CD4-positive, alpha-beta T cell treated with Interleukin-15 for 4 hours (primary cell): ENCODE measurements at places on chromosomes 6 and 20.

- DNase-seq = peak; percentile 54
These were observed 16.6 kb upstream of the FBXO9 start for GRCh38 chr6:53048431-53049195.

GRCh38 chr20:20375862-20376261 is 8.0 kb downstream of the INSM1 start:
- DNase-seq = no peak

GRCh38 chr6:81515562-81516453 is 236.7 kb downstream of the TENT5A start:
- DNase-seq = no peak

- DNase-seq = no peak
These were observed 41.0 kb upstream of the RPS6KA2 start for GRCh38 chr6:166667796-166668610.

DNA sequence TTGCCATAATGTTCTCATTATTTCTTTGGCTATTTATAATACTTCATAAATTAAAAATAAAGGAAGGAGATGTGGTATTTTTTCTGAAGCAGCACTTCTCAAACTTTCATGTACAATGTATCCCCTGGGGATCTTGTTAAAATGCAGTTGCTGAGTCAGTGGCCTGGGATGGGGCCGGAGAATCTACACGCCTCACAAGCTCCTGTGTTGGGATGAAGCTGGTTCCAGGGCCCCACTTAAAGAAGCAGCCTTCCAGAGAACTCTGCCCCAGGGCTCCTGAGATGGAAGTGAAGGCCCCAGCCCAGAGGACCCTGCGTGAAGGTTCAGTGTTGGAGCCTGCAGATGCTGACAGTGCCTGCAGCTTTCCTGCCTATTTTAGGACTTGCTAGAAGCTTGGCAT is 40.1 kb upstream of the SLC23A2 start:
- DNase-seq = no peak

GRCh38 chr6:141464490-141464889 is 668.2 kb upstream of the GJE1 start:
- DNase-seq = peak; percentile 32

GRCh38 chr6:113464960-113465359 is 392.2 kb upstream of the MARCKS start:
- no peak for DNase-seq

GRCh38 chr6:157013649-157014304 is 236.6 kb downstream of the ARID1B start:
- DNase-seq = no peak

- no peak for DNase-seq
These were observed 7.3 kb upstream of the FAM209A start for GRCh38 chr20:56517211-56517610.

- DNase-seq = no peak
These were observed 6.7 kb downstream of the PKIB start for GRCh38 chr6:122616877-122617276.

DNA sequence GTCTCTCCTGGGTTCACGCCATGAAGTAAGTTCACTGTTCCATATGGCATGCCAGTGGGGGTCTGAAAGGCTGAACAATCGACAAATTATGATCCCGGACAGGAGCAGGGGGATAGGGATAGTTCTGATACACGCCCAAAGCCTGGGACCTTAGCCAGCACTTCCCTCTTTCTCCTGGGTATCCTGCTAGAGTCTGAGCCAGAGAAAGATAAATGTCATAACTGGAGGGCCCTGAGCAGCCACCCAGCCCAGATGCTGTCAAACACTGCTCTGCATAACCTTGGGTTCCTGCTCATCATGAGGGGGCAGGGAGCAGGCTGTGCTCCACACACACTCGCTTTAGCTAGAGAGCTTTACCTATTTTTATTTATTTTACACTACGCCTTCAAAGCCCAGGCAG is 12.3 kb downstream of the EDEM2 start:
- no peak for DNase-seq

GRCh38 chr20:43894491-43894890 is 20.2 kb upstream of the TOX2 start:
- no peak for DNase-seq

- DNase-seq = no peak
These were observed 10.5 kb upstream of the FAM83C start for GRCh38 chr20:35302421-35303335.

- DNase-seq = no peak
These were observed 52.2 kb upstream of the UNC93A start for GRCh38 chr6:167238694-167239467.

DNA sequence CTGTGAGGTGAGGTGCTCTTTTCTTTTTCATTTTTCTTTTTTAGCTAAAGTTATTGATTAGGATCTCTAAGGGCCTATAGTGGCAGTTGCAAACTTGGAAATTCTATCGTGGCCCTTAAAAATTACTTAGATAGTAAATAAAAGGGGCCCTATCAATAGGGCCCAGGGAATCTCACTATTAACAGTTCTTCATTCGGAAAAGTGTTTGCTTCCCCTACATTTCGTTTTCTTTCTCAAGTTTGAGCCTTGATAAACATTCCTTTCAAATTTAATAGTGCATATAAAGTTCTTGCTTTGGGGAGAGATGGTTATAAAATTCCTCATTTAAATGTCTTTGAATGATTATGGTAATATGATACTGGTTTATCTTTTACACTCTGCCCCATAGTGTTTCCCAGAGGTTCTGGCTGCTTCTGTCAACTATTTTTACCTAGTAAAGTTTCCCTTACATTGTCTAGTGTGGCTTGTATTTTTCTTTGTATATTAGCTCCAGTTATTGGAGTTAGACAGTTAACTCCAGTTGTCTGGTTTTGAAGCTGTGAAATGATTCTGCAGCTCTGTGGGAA is 70.4 kb upstream of the GLP1R start:
- DNase-seq = no peak

GRCh38 chr20:34377072-34377847 is 14.2 kb downstream of the ITCH start:
- no peak for DNase-seq

DNA sequence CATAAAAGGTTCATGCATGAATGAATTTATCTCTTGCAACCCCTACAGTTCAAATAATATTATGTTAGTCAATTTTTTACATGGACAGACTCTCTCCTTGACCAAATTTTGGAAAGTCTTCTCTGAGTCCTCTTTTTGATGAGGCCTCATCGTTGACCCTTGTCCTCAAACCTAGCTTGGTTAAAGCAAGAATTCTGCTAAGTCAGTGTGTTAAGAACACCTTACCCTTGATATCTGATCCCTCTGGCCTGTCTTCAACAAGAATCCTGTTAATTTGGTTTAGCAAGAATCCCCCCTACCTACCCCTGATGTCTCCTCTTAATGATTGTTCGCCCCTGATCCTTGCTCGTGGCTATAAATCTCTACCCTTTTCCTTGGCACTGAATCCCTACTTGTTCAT is 301.4 kb downstream of the LAMA2 start:
- DNase-seq = no peak

DNA sequence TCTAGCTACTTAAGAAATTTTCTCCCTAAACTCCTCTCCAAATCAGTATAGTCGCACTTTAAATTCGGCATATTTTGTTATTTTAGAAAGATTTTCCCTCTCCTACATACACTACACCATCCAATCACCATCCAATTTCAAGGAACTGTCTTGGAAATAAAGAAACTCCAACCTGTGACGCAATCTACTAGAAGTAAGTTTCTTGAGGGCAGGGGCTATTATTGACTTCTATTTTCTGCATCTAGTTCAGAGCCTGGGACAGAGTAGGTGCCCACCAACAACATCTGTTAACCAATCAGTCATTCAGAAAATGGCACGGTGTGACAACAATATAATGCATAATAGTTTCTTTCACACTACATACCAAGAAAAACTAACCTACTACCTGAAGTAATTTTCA is 3.6 kb downstream of the ATG5 start:
- DNase-seq = no peak

GRCh38 chr20:18688676-18689075 is 100.8 kb downstream of the DTD1 start:
- DNase-seq = no peak

- DNase-seq = no peak
These were observed 23.6 kb upstream of the FABP7 start for GRCh38 chr6:122755901-122756300.

DNA sequence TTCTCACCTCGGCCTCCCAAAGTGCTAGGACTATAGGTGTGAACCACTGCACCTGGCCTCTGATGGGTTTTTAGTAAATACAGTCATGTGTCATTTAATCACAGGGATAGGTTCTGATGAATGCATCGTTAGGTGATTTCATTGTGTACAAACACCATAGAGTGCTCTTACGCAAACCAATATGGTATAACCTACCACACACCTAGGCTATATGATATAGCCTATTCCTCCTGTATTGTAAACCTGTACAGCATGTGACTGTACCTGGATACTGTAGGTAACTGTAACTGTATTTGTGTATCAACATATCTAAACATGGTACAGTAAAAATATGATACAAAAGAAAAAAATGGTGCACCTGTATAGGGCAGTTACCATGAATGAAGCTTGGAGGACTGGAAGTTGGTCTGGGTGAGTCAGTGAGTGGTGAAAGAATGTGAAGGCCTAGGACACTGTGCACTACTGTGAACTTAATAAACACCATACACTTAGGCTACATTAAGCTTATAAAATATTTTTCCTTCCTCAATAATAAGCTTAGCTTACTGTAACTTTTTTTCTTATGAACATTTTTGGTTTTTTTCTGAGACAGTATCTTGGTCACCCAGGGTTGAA is 10.0 kb downstream of the BICRAL start:
- DNase-seq = no peak

DNA sequence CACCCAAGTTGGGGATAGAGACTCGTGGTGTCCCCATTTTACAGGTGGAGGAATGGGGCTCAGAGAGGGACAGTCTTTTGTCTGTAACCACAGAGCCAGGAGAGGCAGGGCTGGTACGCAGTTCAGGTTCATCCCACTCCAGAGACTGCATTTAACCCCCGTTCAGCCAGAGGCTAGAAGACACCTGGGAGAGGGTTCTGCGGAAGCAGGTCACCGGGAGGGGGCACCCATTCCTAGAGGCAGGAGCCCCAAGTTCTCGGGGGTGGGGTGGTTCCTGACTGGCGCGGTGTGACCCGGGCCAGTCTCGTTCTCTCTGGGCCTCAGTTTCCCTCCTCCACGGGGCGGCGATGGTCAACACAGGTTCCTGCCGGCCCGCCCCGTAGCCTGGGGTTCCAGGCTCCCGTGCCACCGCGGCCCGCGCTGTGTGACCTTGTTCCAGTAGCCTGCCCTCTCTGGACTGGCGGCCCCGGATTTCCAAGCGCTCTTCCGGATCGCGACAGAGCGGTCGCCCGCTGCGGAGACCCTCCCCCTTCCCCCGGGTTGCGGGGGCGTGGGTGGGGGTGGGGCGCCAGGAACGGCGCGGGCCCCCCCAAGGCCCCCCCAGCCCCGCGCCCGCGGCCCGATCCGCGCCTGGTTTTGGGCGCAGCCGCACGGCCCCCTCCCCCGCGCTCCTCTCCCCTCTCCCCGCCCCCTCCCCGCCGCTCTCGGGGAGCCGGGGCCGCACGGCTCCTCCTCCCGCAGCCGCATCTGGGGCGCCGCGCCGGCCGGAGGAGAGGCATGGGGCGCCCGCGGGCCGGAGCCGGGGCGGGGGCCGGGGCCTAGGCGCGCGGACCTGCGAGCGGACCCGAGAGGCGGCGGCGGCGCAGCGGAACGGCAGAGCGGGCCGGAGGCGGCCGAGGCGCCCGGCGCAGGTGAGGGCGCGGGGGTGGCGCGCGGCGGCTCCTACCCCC is at the start of gene DLGAP4:
Gene DLGAP4, plus strand, starts transcription at position 738 of the 950 bp plus-strand sequence. CDS start 125,379 bp downstream, outside the sequence.
- DNase-seq = no peak

- DNase-seq = no peak
These were observed 62.1 kb downstream of the SLC24A3 start for GRCh38 chr20:19274412-19275015.

DNA sequence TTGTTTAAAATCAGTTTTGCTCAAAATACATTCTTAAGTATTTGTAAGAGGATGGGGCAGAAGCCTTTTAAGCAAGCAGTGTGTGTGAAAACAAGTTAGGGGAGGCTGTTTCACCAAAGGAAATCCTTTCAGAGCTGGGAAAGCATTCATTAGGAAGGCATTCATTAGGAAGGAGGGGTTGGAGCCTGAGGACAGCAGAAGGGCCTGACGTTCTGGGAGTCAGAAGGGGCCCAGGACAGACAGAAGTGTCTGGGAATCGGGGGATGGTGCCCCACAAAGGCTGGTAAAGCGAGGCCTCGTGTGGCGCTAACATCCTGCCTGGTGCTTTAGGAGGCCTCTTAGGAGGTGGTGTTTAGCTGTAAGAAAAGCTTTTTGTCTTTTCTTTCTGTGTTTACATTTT is 80.6 kb upstream of the NXT1 start:
- no peak for DNase-seq

DNA sequence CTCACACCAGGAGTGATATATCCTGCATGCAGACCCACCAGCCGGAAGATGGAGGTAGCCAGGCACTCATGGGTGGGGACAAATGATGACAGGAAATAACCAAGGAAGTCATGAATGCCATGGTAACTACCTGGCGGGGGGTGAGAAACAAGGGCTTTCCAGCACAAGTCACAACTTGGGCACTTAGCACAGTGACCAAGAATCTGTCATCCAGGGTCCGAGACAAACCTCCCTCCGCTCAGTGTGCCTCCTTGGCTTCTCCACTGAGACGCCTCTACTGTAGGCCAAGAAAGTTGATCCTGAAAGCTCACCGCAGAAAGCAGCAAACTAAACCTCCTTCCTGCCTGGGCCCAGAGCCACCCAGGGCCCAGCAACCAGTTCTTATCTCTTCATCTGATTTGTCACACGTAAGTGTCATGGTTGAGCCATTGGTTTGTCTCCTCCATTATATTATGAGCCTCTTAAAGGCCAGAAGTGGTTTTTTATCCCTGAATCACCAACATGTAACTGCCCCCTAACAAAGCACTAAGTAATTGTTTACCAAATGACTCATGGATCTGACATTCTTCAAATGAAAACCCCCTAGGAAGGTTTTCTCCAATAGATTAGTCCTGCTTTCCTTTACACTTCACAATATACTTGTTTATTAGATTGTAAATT is 84.3 kb upstream of the TAB2 start:
- DNase-seq = peak; percentile 78

DNA sequence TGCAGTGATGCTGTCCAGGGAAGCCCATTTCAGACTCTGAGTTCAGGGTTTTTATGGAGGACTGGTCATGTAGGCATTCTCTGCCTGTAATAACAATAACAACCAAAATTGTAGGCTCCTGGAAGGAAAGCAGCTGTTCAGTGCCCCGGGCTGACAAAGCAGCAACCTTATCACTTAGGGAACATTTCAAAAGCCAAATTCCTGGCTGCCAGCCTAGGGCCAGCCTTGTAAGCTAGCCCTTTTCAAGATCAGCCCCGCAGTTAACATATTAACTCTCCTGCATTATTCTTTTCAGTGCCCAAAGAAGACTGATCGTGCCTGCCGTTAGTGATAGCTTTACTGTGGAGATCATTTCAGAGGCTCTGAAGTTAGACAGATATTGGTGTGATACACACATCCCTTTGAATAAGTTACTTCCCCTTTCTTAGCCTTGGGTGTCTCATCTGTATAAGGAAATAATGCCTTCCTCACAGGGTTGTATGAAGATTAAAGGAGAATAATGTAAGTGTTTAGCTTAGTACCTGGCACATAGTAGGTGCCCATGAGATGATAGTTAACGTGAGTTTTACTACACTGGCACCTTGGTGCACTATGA is 44.1 kb downstream of the CTNNBL1 start:
- DNase-seq = no peak
